CD4-positive, alpha-beta T cell treated with Interleukin-6 for 4 hours (primary cell): ENCODE measurements at places on chromosomes 3 and 15.

DNA sequence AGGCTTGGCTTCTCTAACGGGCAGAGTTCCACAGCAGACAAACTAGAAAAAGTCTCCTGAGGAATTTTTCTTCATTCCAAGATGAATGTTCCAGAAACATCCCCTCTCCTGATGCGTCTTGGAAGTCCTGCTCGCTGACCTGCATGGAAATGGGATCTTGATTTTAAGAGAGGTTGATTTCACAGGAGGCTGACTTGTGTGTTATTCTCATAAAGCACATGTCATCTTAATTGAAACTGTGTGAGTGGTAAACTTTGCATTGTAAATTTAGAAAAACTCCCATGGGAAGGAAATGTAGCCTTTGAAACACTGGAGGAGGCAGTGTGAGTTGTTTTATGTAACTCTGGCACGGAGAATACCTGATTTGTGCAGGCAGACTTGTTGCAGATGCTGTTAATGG is 337.8 kb upstream of the NR2E3 start:
- DNase-seq = no peak

- no peak for DNase-seq
Observed at GRCh38 chr3:51390246-51391074, 625 bp upstream of the RBM15B start.

DNA sequence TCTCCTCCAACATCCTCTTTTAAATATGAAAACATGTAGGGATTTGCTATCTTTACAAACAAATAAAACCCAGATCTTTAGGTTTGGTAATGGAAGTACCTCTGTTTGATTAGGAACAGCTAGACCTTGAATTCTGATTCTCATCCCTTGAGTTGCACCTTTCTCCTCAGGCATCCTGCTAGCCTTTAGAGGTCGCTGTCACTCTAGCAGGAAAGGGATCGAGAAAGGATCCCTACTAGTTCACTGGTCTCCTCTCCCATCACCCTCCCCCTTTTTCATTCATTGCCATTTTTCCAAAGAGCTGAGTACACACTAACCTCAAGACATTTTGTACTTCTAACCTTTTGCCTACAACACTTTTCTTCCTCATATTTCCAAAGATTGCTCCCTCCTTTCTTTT is 569.8 kb downstream of the RBMS3 start:
- DNase-seq = no peak

DNA sequence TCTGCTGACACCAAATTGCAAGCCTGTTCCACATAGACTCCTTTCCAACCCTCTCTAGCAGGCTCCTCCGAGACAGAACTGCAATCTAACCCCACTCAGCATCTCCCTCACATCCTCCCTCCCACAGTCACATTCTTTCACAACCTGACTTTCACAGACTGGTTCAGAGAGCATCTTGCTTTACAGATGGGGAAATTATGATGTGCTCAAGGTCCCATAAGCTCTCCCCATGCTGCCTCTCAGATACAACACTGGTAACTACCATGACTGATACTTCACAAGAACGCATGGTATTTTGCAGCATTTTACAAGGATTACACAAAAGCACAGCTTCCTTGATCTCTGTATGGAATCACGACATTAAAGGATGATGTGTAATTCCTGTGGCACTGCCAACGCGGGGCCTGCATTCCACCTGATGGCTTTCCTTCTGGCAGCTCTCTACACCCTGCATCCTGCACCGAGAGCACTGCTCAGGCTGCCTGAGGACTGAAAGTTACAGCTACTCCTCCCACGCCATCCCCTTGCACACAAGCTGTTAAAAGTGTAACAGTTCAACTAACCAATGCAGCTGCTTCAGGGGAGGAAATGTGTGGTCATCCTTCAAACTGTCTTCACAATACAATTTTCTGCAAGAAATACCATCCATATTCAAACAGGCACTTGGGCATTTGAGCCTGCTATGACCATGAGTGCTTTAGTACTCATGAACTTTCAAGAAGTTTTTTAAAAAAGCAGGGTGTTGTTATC is 27.6 kb downstream of the TBC1D2B start:
- peak; percentile 66 for DNase-seq

GRCh38 chr3:87182023-87182422 is 45.1 kb upstream of the CHMP2B start:
- no peak for DNase-seq

DNA sequence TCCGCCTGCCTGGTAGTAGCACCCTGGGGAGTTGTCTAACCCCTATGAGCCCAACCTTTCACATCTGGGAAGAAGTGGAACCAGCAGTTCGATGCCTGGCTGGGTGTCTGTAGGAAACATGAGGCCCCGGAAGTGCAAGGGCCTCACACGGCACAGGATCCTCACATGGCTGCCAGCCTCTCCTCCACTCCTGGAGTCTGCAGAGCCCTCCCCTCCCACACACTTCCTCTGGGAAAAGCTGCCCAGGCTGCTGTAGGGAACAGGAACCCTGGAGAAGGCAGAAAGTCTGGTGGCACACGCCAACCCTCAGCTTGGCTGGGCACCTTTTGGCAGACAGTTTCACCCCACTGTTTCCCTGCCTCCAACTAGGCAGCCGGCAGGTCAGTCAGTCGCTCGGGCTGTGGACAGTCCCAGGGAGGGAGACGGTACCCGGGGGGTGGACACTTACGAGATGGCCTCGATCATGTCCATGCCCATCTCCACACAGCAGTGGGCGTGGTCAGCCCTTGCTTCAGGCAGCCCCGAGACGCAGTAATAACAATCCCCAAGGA is 118.4 kb downstream of the ADCY5 start:
- no peak for DNase-seq

DNA sequence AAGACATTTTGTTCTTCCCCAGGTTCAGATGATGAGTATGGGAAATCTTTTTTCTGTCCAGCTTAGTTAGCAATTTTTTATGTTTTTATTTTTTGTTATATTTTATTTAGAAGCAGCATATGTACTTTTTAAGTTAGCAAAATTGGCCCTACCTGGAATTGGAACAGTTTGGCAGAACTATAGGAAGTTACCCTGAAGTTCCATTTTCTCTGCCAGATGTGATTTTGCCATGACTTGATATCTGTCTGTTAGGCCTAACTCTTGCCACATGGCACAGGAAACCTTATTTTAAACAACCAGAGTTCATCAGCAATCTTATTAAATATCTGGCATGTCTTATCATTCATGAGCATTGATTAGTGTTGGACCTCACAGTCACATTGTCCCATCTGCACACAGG is 67.1 kb downstream of the ADAMTSL3 start:
- no peak for DNase-seq

DNA sequence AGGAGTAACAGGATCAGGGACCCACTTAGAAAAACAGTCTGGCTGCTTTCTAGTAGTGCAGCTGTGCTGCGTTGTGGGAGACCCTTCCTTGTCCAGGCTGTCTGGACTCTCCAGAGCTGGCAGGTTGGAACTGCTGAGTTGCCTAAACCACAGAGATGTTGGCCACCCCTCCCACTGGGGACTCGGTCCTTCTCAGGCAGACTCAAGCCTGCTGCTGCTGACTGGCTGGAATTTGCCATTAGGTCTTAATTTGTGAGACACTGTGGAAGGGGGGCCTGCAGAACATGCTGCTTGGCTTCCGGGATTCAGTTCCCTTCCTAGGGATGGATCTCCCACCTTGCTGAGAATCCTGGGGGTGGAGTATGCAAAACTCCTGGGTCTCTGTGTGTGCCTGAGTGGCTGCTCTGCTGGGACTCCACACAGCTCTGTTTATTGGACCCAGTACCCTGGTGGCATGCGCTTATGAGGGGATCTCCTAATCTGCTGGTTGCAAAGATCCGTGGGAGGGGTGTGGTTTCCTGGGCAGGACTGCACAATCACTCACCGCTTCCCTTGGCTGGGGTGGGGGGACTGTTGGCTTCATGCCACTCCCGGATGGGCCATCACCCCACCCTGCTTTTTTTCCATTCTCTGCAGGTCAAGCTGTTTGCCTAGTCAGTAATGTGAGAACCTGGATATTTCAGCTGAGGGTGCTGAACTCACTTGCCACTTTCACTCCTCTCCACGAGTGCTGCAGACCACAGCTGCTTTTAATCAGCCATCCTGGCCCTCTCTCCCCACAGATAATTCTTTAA is 150.5 kb downstream of the CFAP20DC start:
- DNase-seq = peak; percentile 9

GRCh38 chr15:58200739-58201138 is 62.6 kb downstream of the AQP9 start:
- no peak for DNase-seq

DNA sequence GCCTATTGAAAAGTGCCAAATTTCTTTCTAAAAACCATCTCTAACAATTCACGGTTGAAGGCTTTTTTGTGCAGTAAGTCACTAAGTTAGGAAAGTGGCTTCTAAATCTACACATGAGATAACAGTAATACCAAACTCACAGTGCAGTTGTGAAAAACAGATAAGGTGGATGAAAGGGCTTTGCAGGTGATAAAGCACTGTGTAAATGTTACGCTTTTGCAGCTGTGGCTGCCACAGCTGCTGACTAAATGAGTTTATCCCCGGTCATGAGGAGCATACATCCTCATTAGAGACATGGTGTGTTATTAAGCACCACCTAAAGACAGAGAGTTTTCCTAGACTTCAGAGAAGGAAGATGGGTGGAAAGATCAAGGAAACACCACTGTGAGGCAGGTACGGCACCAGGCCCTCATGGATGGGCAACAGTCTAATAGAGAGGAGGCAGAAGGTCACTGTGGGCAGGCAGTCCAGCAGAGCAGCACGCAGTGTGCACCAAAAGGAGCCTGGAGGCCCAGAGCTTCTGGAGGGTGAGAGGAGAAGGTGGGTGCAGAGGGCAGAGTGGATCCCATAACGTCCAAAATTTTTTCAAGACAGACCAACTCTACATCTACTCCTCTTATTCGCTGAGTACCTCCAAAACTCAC is 68.5 kb downstream of the FMN1 start:
- peak; percentile 47 for DNase-seq

DNA sequence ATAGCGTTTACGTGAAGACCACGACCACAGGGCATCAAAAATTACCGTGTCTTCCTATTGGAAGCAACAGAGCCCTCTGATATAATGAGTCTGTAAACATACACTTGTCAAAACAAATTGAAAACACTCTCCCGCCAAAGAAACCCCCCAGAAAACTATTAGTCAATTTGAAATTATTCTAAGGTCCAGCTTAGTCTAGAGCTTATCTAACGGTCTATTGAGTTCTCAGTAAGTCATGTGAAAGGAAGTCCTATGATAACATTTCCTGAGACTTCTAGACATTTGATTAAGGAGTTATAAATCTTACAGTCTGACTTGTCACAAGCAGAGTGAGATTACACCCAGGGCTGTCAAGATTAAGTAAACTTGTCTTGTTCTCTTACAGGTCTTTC is 356.3 kb downstream of the FOXP1 start:
- no peak for DNase-seq

DNA sequence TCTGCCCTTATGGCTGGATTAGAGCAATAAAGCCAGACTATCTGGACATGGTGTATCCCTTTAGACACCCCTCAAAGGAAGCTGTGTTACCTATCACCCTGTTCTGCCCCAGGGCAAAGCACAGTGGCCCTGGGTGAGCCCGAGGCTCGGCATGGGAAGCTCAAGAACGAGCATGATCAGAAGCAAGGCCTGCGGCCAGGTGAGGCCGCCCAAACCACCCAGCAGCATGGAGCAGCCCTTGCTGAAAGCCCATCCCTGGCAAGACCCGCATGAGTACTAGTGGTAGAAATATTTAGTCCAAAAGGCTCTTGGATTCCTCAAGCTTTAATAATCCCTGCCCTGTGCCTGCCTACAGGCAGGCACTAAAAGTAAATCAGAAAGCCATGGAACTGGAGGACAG is 261.1 kb downstream of the MEX3B start:
- no peak for DNase-seq

DNA sequence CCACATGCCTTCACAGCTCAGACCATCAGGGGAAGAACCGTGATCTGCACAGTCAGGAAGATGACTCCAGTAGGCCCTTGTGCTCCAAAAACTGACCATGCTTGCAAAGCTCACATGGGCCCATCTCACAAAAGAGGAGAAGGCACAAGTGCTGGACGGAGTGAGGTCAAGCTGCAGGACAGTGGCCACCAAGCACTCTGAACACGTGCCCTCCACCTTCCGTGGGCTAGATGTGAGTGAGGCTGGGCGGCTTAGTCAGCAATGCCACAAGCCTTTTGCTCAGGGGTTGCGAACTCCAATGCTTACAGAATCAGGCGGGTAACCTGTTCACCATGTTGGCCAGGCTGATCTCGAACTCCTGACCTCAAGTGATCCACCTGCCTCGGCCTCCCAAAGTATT is 70.9 kb downstream of the SCN5A start:
- no peak for DNase-seq

DNA sequence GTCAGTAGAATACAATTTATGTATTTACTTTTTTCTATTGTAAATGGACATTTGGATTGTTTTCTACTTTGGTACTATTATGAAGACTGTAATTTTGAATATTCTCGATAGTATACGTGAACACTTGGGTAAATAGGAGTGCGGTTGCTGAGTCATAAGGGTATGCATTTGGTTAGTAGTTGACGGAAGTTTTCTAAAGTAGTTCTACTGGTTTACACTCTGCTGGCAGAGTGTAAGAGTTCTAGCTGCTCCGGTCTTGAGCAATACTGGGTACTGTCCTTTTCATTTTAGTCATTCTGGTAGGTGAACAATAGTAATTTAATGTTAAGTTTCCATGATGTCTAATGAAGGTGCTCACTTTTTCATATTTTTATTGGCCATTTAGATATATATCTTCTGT is 70.0 kb downstream of the MEF2A start:
- no peak for DNase-seq

GRCh38 chr3:73213896-73214295 is 152.4 kb downstream of the EBLN2 start:
- no peak for DNase-seq

DNA sequence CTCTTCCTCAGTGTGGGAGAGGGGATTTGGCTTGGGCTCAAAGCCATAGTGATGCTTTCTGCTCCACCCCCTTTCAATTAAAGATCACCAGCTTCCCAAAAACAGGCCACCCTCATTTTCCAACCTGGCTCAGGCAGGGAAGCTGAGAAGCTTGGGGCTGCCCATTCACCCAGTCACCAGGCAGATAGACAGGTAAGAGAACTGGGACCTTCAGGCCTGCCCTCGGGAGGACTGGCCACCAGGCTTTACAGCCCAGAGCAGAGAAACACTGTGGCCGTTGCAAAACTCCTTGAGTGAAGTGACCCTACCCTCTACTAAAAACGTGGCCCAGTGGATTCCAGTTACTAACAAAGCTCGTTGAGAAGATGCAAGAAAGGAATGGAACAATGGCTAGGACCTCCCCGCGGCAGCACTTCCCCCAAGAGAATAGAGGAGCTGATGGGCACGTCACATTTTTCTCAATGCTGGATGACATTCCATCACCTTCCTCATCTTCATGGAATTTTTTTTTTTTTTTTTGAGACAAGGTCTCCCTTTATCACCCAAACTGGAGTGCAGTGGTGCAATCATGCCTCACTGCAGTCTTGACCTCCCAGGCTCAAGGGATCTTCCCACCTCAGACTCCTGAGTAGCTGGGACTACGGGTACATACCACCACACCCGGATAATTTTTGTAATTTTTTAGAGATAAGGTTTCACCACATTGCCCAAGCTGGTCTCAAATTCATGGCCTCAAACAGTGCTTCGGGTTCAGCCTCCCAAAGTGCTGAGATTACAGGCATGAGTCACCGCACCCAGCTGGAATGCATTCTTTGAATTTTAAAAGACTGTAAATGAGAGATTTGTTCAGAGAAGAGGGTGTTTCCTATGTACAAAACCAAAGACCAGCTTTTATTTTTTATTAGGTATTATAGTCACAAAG is 37.9 kb downstream of the LIPC start:
- DNase-seq = no peak
